ENCODE measurements at places on chromosomes 5 and 9.

- peak; percentile 12 for DNase-seq
Observed at GRCh38 chr9:136409557-136410455, 608 bp downstream of the ENTR1 start.

DNA sequence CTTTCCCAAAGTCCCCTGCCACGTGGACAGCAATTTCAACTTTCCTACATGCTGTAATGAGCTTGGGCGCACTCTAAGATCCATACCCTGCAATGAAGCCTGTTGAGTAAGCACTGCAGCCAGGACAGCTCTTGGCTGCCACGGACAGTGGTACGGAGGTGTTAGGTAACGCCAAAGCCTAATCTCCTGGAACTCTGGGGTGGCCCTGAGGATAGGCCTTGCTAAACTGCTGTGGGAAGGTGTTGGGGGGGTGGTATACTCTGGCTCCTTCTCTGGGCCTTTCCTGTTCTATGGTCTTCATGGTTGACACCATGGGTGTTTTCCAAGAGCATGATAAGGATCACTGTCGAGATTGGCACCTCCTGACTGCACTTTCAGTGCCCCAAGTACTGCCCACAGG lies 66.4 kb upstream of the PITX1 start:
- no peak for DNase-seq

- no peak for DNase-seq
Observed at GRCh38 chr5:143345671-143346440, 57.6 kb downstream of the NR3C1 start.

DNA sequence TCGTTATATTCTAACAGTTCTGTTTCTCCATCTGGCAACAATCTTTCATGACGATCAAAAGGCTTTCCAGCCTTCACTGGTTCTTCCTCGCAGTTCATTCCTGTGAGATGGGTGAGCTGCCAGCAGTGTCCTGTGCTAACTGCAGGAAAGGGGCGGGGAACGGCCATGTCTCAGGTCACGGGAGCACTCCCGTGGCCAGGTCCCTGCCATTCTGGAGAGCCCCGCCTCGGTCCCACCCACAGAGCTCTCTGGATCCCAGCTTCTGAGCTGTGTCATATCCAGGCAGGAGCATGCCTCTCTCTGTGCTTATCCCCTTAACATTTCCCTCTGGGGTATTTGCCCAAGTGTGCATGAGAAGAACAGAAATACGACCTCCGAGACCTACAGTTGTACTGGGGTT lies 297.8 kb upstream of the IRX2 start:
- no peak for DNase-seq

DNA sequence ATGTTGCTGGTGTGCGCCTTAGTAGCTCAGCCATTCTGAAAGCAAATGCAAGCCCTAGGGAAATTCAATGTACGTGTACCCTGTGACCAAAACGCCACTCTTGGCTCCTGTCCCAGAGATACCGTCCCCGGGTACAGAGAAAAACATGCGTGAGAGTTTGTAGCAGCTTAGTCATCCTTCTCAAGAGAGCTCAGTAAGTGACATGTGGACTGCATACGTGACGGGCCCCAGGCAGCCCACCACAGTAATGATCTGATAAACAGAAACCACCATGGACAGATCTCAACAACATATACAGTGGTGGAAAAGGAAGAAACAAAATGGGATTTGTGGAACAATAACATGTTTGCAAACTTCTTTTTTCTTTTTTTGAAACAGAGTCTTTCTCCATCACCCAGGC lies 45.1 kb downstream of the S1PR3 start:
- no peak for DNase-seq

GRCh38 chr5:122376250-122376649 lies 64.2 kb downstream of the SNCAIP start:
- no peak for DNase-seq

GRCh38 chr5:126284977-126285696 lies 138.1 kb upstream of the GRAMD2B start:
- DNase-seq = no peak

DNA sequence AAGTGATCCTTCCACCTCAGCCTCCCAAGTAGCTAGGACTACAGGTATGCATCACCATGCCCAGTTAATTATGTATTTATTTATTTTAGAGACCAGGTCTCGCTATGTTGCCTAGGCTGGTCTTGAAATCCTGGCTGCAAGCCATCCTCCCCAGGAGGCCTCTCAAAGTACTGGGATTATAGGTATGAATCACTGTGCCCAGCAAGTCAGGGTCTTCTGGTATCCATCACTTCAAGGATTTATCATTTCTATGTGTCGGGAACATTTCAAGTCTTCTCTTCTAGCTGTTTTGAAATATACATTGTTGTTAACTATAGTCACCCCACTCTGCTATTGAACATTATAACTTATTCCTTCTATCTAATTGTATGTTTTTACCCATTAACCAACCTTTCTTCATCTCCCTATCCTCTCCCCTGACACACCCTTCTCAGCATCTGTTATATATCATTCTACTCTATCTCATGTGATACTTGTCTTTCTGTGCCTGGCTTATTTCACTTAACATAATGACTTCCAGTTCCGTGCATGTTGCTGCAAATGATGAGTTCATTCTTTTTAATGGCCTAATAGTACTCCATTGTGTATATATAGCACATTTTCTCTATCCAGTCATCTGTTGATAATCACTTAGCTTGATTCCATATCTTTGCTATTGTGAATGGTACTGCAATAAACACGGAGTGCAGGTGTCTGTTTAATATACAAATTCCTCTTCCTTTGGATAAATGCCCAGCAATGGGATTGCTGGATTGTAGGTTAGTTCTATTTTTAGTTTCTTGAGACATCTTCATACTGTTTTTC lies 26.4 kb downstream of the UTP15 start:
- no peak for DNase-seq

DNA sequence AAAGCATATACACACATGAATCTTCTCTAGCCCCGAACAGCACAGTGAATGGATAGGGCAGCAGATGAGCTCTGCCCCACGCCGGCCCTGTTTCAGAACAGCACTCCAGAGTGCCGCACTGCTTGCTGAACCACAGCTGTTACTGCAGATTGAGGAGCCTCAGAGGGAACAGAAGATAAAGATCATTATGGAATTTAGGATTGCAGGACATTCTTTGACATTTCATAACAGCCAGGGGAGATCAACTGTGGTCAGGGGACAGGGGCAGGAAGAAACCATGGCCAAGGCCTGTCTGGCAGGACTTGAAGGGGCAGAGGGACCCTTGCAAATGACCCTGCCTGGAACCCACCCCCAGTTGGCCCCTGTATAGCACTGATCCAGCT lies 20.6 kb downstream of the IRF1 start:
- no peak for DNase-seq

- no peak for DNase-seq
Observed at GRCh38 chr5:95533106-95533505, 21.7 kb downstream of the SKIC3 start.

DNA sequence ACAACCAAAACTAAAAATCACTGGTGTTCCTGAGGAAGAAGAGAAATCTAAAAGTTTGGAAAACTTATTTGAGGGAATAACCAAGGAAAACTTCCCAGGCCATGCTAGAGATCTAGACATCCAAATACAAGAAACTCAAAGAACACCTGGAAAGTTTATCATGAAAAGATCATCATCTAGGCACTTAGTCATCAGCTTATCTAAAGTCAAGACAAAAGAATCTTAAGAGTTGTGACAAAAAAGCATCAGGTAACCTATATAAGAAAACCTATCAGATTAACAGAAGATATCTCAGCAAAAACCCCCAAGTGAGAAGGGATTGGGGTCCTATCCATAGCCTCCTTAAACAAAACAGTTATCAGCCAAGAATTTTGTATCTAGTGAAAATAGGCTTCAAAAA lies 17.1 kb upstream of the SPEF2 start:
- no peak for DNase-seq

GRCh38 chr9:132160802-132161742 lies 786 bp upstream of the NTNG2 start:
- DNase-seq = peak; percentile 45

DNA sequence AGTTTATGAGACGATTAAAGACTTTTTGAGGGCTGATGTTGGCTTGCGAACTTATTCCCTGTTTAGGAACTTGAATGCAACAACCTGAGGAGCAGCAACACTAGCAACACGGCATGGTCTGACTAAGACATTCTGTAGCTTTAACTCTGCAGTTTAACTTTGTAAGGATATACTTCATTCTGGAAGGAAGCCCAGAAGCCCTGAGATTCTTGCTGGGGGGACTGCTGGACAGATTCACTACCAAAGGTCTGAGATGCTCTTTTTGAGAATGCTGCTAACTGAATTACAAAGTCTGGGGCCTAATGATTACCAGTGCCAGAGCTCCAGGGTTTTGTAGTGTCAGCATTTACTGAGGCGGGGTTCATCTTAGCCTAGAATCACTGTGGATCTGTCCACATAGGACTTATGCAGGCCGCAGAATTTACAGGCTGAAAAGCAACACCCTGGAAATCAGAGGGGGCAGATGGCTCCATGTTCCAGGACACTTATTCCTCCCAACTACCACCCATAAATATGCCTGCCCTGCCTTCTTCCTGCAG lies 537.1 kb upstream of the CDH18 start:
- no peak for DNase-seq

- DNase-seq = no peak
Observed at GRCh38 chr9:122370869-122371755, at the start of gene PTGS1. TSS of gene PTGS1 (plus strand) at chr9:122371024. CDS start at chr9:122371085, 61 bp downstream.

GRCh38 chr9:106358331-106358730 lies 504.6 kb upstream of the ZNF462 start:
- DNase-seq = no peak
